Sigmoid colon (tissue), 7 donors: ENCODE measurements at places on chromosomes 6 and 20.
A peak's percentile ranks its signal among the peaks of the same experiment; 100 is the strongest.

- H3K36me3 ChIP-seq: no peaks in the 10 kb centered on the region
- no peak overlapping the region for H3K4me3 ChIP-seq
- no peak overlapping the region for H3K27ac ChIP-seq
- DNase-seq: no peak
- peaks cover 9% of the 10 kb centered on the region for H3K4me1 ChIP-seq
- no peaks in the 10 kb centered on the region for H3K27me3 ChIP-seq
Measured at GRCh38 chr20:51363813-51364212, 178.7 kb downstream of the NFATC2 start.

DNA sequence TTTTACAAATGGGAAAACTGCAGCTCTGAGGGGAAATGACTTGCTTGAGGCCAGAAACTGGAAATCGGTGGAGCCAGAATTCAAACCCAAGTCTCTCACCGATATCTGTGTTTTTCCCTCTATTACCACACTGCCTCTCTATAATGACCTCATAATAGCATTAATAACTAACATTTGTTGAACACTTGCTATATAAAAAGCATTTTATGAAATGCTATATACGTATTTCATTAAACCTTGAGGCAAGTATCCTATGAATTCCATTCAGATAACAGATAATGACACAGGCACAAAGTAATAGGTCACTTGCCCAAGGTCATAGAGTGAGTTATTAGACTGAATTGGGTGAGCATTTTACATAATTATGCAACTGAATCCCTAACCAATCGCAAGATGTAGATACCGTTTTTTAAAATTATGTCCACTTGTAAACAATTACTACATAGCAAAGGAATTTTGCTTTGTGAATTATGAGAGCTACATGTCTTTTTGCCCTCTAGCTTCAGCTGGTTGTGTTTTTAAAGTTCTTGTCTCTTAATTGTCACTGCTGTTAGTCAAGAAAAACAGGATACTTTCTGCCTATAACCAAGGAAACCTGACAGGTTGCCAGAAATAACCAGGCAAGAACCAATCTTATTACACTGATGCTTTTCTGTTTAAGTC lies 4.7 kb downstream of the DSN1 start:
- peaks cover 4% of the 10 kb centered on the region for H3K36me3 ChIP-seq
- H3K4me1 ChIP-seq: no peaks in the 10 kb centered on the region
- DNase-seq: no peak
- no peaks in the 10 kb centered on the region for H3K27me3 ChIP-seq
- H3K4me3 ChIP-seq: no peak overlapping the region

DNA sequence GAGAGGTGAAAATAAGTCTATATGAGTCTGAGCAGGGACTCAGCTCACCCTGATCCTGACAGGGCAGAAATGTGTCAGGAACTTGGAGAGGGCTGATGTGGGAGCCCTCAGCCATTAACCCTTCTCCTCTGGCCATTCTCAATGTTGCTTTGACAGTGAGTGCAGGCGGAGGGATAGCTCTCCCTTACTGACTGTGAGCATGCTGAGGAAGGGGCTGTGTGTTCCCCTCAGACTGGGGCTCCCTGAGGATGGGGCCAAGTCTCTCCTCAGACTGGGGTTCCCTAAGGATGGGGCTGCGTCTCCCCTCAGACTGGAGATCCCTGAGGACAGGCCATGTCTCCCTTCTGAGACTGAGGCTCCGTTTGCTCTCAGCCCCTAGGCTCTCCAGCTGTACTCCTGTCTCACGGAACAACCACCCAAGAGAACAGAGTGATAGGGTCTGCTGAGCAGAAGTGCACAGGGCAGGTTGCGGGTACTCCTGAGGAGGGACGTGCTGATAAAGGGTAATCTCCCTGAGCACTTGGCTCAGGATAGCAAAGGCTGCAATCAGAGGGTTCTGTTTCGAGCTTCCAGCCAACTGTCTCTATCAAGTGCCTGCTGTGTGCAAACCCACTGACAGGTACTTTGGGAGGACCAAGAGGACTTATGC lies 141.0 kb downstream of the MRPL14 start:
- peak; percentile 35 for DNase-seq
- H3K27ac ChIP-seq: no peak overlapping the region
- no peaks in the 10 kb centered on the region for H3K4me1 ChIP-seq
- H3K4me3 ChIP-seq: no peak overlapping the region
- no peaks in the 10 kb centered on the region for H3K27me3 ChIP-seq

DNA sequence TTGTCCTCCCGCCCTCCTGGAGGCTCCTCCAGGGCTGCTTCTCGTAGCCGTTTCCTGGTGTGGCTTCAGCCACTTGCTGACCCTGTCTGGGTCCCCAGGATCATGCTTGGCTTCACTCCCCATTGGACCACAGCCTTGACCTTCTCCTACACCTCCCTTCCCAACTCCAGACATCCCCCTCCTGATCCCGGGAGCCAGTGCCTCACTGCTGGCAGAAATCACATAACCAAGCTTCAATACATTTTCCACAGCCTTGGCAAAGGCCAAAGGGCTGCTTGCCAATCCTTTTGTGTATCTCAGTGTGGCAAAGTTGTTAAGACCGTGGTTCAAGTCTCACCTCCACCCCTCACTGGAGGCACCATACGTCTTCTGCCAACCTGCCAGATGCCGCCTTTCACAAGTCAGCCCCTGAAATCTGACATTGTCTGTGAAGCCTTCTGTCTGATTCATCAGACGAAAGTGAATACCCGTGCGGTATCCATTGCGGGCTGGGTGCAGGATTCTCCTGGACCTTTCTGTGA lies 60.1 kb downstream of the PHACTR3 start:
- H3K4me1 ChIP-seq: no peaks in the 10 kb centered on the region
- H3K4me3 ChIP-seq: no peak overlapping the region
- no peaks in the 10 kb centered on the region for H3K27me3 ChIP-seq

GRCh38 chr6:31577579-31577966 lies 2.2 kb downstream of the TNF start:
- H3K4me3 ChIP-seq: no peak overlapping the region
- peaks cover 15% of the 10 kb centered on the region for H3K4me1 ChIP-seq
- H3K36me3 ChIP-seq: no peaks in the 10 kb centered on the region
- H3K27me3 ChIP-seq: no peaks in the 10 kb centered on the region
- no peak for DNase-seq

DNA sequence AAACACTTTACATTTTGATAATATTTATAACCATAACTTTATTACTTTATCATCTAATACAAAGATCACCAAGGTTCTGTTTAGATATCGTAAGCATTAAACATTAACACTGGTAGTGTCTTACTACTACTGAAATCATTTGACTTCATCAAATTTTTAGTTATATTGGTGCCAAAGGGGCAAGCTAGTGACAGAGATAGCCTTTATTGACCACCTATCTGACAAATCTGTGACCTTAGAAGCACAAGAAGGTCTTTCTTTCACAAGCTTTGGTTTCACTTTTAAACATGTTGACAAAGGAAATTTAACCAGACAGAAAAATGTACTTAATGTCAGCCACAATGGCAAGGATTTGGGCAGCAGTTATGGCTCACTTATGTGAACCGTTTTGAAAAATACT lies 50.7 kb upstream of the ENPP4 start:
- no peak for DNase-seq
- H3K27ac ChIP-seq: no peak overlapping the region
- no peak overlapping the region for H3K4me3 ChIP-seq
- H3K4me1 ChIP-seq: no peaks in the 10 kb centered on the region

GRCh38 chr6:40343318-40343876 lies 243.8 kb downstream of the LRFN2 start:
- peak; percentile 42 for DNase-seq
- no peaks in the 10 kb centered on the region for H3K4me1 ChIP-seq
- H3K4me3 ChIP-seq: no peak overlapping the region
- no peak overlapping the region for H3K27ac ChIP-seq
- no peaks in the 10 kb centered on the region for H3K36me3 ChIP-seq
- H3K27me3 ChIP-seq: no peaks in the 10 kb centered on the region

- H3K4me3 ChIP-seq: no peak overlapping the region
- H3K36me3 ChIP-seq: no peaks in the 10 kb centered on the region
- DNase-seq: no peak
Measured at GRCh38 chr20:51473771-51474170, 68.7 kb downstream of the NFATC2 start.

- no peak for DNase-seq
Measured at GRCh38 chr20:47335251-47336128, 21.0 kb downstream of the ZMYND8 start.

DNA sequence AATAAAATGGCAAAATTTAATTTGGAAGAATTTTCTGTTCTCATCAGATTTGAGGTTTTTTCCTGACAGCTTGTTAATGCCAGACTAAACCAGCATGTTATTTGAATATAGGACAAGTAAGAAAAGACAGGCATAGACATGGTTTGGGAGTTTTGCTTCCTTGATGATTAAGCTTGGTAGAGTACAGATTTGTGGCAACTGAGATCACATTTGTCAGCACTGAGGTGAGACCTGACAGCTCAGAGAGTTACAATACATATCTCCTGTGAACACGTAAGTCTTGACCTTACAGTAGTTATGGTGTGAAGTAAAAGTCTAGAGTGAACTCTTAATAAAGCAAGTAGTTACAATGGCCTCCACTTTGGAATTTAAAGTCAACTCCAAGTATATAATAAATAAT lies 34.5 kb downstream of the CENPW start:
- no peaks in the 10 kb centered on the region for H3K36me3 ChIP-seq
- no peak for DNase-seq
- no peak overlapping the region for H3K27ac ChIP-seq
- no peaks in the 10 kb centered on the region for H3K27me3 ChIP-seq
- no peaks in the 10 kb centered on the region for H3K4me1 ChIP-seq
- H3K4me3 ChIP-seq: no peak overlapping the region

DNA sequence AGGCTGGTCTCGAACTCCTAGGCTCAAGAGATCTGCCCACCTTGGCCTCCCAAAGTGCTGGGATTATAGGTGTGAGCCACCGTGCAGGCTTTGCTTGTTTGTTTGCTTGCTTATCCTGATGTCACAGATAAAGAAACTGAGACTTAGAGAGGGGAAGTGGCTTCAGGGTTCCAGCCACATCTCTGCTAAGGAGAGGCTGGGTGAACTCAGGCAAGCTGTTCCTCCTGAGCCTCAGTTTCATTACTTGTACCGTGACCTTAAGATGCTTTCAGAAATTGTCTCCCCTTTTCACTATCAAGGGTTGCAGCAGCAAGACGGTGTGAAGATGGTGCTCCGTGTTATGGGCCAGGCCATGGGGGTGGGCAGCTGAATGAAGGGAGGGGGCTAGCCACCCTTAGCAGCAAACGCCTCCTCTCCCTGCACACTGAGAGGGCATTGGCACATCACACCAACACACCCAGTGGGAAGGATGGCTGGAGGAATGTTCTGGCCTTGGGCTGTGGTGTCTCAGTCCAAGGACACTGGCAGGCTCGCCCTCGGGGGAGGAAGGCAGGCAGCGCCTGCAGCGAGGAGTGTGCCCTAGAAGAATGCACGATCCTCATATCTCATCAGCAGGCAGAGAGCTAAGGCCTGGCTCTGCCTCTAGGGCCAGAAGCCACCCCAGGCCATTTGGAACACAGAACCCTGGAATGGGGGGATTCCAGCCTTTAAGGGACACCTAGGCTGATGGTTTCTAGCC lies 48.2 kb upstream of the TLDC2 start:
- H3K27me3 ChIP-seq: no peaks in the 10 kb centered on the region
- H3K36me3 ChIP-seq: peaks cover 13% of the 10 kb centered on the region
- H3K27ac ChIP-seq: peak overlapping the region; percentile 48
- no peak overlapping the region for H3K4me3 ChIP-seq

DNA sequence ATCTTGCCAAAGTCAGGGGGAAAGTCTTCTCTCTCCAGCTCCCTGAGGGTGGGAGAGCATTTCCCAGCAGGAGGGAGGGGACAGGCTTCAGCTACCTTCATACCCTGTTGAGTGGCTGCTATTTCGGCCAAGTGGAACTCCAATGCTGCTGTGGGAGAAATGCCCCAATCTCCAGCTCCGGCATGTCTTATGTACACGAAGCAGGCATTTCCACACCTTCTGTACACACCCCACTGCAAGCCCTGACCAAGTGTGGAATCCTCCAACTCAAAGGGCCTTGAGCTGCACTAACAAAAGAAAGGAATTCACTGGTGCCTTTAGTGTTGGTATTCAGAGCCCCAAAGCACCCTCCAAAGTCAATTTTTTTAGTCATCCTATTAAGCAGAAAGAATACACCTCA lies 313.6 kb upstream of the NT5E start:
- no peaks in the 10 kb centered on the region for H3K4me1 ChIP-seq
- H3K36me3 ChIP-seq: no peaks in the 10 kb centered on the region
- no peaks in the 10 kb centered on the region for H3K27me3 ChIP-seq
- DNase-seq: no peak
- no peak overlapping the region for H3K27ac ChIP-seq

DNA sequence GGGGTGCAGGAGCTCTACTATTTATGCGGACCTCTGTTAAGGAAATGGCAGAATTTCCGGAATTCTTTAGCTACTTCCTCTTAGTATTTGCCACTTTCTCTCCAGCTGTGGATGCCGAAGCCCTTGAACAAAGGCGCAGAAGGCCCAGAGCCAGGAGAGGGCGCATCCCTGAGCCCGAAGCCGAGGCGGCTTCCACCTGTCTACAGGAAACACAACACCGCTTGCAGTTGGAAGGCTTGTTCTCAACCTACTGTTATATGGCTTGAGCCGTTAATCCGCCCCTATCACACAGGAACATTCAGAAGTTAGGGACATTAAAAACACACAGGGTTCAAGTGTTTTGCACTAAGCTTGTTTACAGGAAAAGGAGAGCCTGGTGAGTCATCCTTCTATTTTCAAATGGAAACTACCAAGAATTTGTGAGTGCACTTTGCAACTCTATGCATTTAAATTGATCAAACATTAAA lies 417.1 kb downstream of the BCKDHB start:
- no peak overlapping the region for H3K27ac ChIP-seq
- no peaks in the 10 kb centered on the region for H3K36me3 ChIP-seq
- H3K27me3 ChIP-seq: no peaks in the 10 kb centered on the region
- no peak overlapping the region for H3K4me3 ChIP-seq
- DNase-seq: no peak
- H3K4me1 ChIP-seq: no peaks in the 10 kb centered on the region

GRCh38 chr6:22421198-22421597 lies 124.4 kb upstream of the PRL start:
- no peaks in the 10 kb centered on the region for H3K4me1 ChIP-seq
- no peak overlapping the region for H3K27ac ChIP-seq
- no peaks in the 10 kb centered on the region for H3K36me3 ChIP-seq
- no peak overlapping the region for H3K4me3 ChIP-seq
- H3K27me3 ChIP-seq: no peaks in the 10 kb centered on the region
- no peak for DNase-seq

DNA sequence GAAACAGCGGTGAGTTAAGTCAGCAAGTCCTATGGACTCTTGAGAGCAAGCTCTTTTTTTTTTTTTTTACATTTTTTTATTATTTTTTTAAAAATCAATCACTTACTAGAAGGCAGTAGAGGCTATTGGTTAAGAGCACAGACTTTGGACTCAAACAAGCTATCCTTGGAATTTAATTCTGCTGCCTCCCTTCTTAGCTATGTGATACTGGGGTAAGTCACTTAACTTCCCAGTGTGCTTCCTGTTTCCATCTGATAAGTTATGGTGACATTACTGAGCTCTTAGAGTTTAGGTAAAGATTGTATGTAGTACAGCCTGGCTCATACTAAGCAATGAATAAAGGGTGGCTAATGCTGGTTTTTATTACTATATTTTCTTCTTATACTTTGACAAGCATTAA lies 770.5 kb upstream of the FLRT3 start:
- no peak overlapping the region for H3K27ac ChIP-seq
- DNase-seq: no peak
- H3K4me3 ChIP-seq: no peak overlapping the region
- no peaks in the 10 kb centered on the region for H3K4me1 ChIP-seq
- H3K36me3 ChIP-seq: no peaks in the 10 kb centered on the region
